ENCODE measurements at places on chromosomes 5 and 9. TPM values are rescaled to one million over a fixed set of nuclear protein-coding genes. Genes with fewer than 3 reads are reported as not detected.
A peak's percentile ranks its signal among the peaks of the same experiment; 100 is the strongest.

DNA sequence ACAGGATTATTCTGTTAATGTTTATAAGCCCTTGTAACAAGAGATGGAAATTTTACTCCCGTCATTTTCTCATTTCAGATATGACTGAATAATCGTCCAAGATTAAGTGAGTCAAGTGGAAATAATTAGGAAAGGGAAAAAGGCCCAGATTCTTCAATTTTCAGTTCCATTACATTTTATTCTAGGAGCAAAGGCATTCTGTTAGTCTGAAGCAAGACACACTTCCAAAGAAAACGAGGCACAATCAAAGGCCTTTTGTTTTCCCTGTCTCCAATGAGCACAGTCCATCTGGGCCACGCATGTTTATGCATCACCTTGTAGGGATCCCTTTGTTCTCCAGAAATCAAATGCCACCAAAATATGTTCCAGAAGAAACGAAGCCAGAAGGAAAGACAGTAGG is 382.9 kb upstream of the RFX3 start:
- no peak for DNase-seq

- DNase-seq = peak; percentile 43
These were observed 5.8 kb downstream of the TMEM268 start for GRCh38 chr9:114616684-114617520.

GRCh38 chr5:112643339-112643971 is 94.2 kb upstream of the APC start:
- no peak for DNase-seq

Gene ODF2
- 31.2 TPM for total RNA-seq

GRCh38 chr9:135299651-135300345 is 179.8 kb upstream of the PPP1R26 start:
- DNase-seq = no peak

Gene SPATA24
- total RNA-seq = 3.1 TPM

GRCh38 chr5:53403758-53404157 is 76.7 kb upstream of the FST start:
- no peak for DNase-seq

Gene CTNND2
- total RNA-seq = 1.8 TPM

- DNase-seq = no peak
These were observed 64.9 kb downstream of the ZNF354C start for GRCh38 chr5:179124853-179125788.

Gene SEC16A
- total RNA-seq = 33.5 TPM

- no peak for DNase-seq
These were observed 14.9 kb upstream of the TCOF1 start for GRCh38 chr5:150342583-150342982.

DNA sequence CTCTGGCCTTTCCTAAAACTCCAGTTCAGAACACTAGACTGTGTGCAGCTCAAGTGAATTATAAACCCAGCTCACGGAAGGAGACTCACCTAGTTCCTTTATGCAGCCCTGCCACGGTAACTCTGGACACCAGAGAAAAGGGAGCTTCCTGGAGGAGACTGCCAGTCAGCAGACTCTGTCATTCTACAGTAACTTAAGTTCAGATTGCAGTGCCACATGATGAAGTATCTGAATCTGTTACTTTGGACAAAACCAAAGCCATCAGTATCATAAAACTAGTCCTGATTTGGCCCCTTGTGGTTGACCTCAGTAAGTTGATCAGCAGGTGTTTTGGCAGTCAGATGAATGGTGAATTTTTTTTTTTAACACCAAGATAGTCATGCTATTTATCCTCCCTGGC is 2.7 kb downstream of the MTRR start:
- DNase-seq = no peak

GRCh38 chr5:32450952-32451351 is 6.4 kb upstream of the ZFR start:
- DNase-seq = peak; percentile 15

GRCh38 chr9:114371973-114372917 is 15.5 kb downstream of the AKNA start:
- DNase-seq = peak; percentile 76

Gene FOXE1
- not detected for total RNA-seq

- DNase-seq = peak; percentile 40
These were observed 35.2 kb upstream of the GLDC start for GRCh38 chr9:6680797-6681146.

Gene LCN10
- total RNA-seq = not detected

- peak; percentile 30 for DNase-seq
These were observed 72.3 kb upstream of the STARD4 start for GRCh38 chr5:111584651-111585050.

GRCh38 chr9:18890372-18890771 is 142.6 kb downstream of the SAXO1 start:
- peak; percentile 73 for DNase-seq

GRCh38 chr5:7717691-7718090 is 133.2 kb downstream of the CFAP90 start:
- no peak for DNase-seq
